ENCODE measurements at places on chromosomes 5 and 9.

DNA sequence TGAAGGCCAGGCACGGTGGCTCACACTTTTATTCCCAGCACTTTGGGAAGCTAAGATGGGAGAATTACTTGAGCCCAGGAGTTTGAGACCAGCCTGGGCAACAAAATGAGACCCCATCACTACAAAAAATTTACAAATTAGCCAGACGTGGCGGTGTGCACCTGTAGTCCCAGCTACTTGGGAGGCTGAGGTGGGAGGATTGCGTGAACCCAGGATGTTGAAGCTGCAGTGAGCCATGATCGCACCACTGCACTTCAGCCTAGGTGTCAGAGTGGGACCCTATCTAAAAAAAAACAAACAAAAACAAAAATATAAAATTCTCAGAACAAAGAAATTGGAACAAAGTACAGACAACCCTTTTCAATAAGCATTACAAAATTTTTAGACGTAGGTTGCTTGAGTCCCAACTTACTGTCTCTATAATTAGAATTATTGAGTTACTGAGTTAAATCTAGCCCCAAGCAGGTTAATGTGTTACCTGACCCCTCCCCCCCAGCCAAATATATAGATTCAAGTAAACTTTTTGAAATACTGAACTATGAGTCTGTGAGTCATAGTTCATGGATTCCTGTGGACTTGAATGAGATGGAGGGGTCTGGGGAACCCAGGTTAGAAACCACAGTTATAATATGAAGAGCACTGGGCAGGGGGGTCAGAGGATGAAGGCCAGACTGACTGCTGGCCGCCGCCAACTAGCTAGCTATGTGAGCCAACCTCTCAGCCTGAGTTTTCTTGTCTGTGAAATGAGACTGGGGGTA is 173.1 kb downstream of the AOPEP start:
- DNase-seq, result no peak

DNA sequence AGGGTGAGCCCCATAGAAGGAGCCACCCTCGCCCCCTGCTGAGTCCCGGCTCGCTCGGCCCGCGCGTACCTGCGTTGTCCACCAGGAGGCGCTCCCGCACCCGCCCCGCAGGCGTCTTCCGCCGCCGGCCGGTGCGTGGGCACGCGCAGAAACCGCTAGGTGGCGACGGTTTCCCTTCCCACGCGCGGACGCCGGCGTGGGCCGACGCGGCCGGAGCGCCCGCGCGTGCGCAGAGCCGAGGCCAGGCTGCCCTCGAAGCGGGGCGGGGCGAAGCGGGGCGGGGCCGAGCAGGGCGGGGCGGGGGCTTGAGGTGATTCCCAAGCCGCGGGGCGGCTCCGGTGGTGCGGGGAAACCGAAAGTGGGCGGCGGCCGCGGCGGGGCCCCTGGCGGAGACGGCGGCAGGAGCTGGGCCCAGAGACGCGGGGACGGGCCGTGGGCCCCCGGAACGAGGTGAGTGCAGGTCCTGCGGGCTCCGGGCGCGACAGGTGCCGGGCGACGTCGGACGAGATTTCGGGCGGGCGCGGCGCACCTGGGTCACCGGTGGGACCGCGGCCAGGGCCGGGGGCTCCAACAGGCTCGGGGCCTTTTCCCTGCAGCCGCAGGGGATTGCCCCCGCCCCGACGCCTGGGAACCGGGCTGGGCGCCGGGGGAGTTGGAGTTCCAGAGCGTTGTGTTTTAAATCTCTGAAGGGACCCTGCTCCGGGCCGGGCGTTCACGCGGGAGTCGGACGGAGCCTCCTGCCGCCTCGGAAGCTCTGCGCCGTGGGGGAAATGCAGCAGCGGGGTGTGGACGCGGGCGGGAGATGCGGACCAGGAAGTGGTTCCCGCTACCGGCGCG is at the start of gene TDRD7:
TSS of gene TDRD7 (plus strand) at position 308 of the 837 bp plus-strand sequence. CDS start 16,370 bp downstream, outside the sequence.
- DNase-seq, result peak; percentile 30

DNA sequence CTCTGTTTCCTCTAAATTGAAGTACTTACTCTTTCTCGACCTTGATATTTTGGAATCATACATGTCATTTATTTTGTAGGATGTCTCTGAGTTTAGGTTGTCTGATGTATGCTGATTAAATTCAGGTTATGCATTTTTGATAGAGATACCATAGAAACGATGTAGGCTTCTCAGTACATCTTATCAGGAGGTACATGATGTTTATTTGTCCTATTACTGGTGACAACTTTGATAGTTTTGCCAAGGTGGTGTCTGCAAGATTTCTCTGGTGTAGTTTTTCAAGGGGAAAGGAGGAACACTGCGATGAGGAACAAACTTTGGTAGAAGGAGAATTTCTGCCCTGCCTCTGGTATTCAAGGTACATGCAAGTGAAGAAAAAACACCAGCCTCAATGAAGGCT is 29.9 kb downstream of the SUB1 start:
- DNase-seq, result no peak

DNA sequence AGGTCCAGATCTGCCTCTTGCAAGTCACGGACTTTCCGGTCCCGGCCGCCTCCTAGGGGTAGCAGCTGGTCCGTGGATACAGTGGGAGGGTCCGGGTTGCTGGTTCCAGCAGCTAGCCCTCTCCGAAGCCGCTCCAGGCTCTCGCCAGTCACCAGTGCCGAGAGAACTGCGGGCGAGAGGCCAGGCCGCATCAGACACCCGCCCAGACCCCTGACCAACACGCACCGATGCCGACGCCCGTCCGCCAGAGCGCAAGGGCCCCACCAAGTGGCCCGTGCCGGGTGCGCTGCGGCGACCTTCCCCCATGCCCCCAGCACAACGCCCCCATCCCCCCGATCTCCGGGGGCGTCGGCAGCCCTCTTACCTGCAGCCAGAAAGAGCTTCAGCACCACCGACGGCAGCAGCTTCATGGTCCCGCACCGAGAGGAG is 470 bp downstream of the HBEGF start:
- no peak for DNase-seq

GRCh38 chr9:108991479-108991878 is 21.8 kb downstream of the CTNNAL1 start:
- DNase-seq, result no peak

DNA sequence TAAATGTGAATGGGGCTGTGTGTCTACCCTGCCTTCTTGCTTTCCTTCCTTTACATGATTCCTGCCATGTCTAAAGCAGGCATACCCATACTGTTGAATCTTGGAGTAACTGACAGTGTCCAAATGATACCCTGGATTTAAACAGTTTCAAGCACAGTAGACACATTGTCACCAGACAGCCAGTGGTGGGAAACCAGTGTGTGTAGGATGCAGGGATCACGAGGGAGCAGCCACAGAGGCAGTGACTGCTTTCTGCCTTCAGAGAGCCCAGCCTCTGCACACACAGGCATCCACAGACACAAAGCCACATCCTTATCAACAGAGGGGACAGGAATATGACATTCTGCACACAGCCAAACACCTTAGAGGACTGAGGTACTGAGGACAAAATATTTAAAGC is 184.2 kb upstream of the TBCA start:
- no peak for DNase-seq

- DNase-seq, result no peak
These were observed 1953.1 kb upstream of the CDH6 start for GRCh38 chr5:29240379-29240778.

- no peak for DNase-seq
These were observed 1188.1 kb downstream of the DTWD2 start for GRCh38 chr5:117800261-117800660.

DNA sequence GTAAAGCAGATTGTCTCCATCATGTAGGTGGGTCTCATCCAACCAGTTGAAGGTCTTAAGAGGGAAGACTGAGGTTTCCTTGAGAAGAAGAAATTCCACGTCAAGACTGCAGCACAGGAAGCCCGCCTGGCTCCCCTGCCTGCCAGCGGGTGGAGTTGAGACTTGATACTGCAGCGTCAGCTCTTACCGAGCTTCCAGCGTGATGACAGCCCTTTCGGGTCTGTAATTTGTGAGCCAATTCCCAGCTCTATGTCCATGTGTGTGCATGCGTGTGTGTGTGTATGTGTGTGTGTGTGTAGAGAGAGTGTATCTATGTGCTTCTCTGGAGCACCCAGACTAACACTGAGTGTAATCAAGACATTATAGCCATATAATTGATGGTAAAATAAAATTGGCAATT is 379.7 kb upstream of the IRX2 start:
- DNase-seq, result no peak

GRCh38 chr5:55544341-55544740 is 9.6 kb upstream of the PLPP1 start:
- DNase-seq, result no peak

- no peak for DNase-seq
These were observed 73.7 kb downstream of the SLC38A9 start for GRCh38 chr5:55638455-55638854.

Measured in NCI-H1417 treated with DMSO at 0.1 percent for 48 hours (cell line).